ENCODE measurements at places on chromosomes 7 and 10.

GRCh38 chr10:111221682-111222480 lies 145.1 kb downstream of the ADRA2A start:
- DNase-seq, result no peak

GRCh38 chr7:84712374-84713121 lies 474.3 kb downstream of the SEMA3D start:
- DNase-seq, result no peak

DNA sequence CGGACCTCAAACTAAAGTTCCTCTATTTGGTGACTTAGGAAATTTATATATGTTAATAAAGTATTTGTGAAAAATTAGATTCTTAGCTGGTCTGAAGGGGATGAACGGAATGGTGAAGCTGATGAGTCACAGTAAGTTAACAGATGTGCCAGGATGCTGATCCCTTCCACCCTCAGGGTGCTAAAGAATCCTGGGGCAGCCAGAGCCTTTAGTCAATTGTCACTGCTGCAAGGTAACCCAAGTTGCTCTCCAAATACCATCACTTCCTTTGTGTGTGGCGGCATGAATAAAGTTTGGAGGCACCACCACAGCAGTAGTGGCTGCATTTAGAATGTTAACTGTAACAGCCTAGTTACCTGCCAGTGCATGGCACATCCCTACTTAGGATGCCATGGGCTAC lies 222.6 kb upstream of the PPP1R3A start:
- DNase-seq, result no peak

GRCh38 chr7:70346844-70347462 lies 748.7 kb downstream of the AUTS2 start:
- DNase-seq, result no peak

GRCh38 chr7:13990319-13990983 lies 985 bp upstream of the ETV1 start:
- peak; percentile 42 for DNase-seq

- DNase-seq, result no peak
These were observed 25.0 kb downstream of the NCOA4 start for GRCh38 chr10:46005383-46005782.

- DNase-seq, result no peak
These were observed 26.7 kb upstream of the LYZL2 start for GRCh38 chr10:30656233-30656632.

DNA sequence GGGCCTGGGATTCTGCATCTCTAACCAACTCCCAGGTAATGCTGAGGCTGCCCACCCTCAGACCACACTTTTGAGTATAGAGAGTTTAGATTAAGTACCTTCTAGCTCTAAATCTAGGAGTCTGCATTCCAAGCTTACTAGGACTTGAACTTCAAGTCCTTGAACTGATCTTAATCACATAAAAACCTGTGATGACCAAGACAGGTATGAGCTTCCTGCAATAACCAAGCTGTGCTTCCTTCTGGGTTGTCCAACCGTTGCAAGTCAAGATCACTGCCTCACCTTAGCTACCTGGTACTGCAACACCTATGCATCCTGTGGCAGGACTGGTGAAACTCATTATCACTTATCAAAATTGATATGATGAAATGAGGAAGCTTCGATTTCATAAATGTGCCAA lies 32.9 kb upstream of the RAPGEF5 start:
- no peak for DNase-seq

DNA sequence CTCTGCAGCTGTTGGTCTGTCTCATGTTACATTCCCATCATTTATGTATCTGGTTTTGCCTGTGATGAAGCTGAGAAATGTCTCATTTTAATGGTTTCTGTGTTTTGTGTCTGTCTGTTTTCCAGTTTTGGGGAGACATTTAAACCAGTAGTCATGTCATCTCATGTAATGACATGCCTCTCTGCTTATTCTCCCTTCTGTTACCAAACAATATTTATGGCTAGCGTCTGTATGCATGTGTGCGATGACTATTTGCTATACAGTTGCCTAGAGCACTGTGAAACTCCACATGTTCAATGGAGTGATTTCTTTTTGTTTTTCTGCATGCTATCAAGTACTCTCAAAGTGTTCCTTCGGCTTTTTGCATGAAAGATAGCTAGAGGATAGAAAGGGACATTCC lies 132.0 kb downstream of the ST7 start:
- no peak for DNase-seq

DNA sequence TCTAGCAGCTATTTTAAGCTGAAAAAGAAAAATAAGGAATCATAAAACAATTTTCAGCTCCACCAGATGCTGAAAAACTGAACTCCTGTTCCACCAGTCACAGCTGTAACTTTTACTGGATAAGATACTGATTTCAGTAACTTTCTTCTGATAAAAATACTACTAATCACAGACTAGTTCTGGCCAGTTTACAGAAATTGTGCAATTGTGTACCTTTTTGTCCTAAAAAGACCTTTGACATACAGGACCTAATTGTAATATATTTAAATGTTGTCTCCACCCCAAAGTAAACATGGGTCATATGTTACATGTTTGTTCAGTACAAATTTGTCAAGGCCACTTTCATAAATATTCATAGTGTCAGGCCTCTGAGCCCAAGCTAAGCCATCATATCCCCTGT lies 27.1 kb upstream of the PIP start:
- no peak for DNase-seq

- DNase-seq, result no peak
These were observed 67.9 kb downstream of the RNLS start for GRCh38 chr10:88515235-88515634.

GRCh38 chr10:88182601-88182930 lies 319.1 kb downstream of the PTEN start:
- DNase-seq, result no peak

GRCh38 chr10:58704671-58705141 lies 192.0 kb downstream of the BICC1 start:
- DNase-seq, result no peak

- peak; percentile 53 for DNase-seq
These were observed 37.3 kb upstream of the PRSS1 start for GRCh38 chr7:142711746-142712616.

GRCh38 chr10:17026686-17027485 lies 102.7 kb downstream of the CUBN start:
- peak; percentile 90 for DNase-seq

- DNase-seq, result peak; percentile 79
These were observed 4.2 kb downstream of the SMARCD3 start for GRCh38 chr7:151244196-151244840.

- no peak for DNase-seq
These were observed 90.7 kb downstream of the GNAI1 start for GRCh38 chr7:80225361-80225760.

DNA sequence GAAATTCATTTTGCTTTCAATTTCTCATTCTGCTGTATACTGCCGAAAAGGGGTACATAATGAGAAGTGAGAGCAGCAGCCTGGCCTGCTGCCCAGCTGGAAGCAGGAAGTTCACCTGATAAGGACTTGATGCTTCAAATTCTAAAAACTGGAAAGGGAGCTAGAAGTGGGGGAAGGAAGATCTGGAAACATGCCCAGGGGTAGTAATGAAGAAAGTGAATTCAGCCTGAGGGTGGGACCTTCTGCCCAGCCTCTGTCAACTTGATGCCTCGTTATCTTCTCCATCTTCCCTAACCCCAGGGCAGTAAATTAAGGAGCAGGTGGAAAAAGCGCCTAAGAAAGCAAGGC lies 69.4 kb downstream of the ARMH3 start:
- DNase-seq, result no peak

DNA sequence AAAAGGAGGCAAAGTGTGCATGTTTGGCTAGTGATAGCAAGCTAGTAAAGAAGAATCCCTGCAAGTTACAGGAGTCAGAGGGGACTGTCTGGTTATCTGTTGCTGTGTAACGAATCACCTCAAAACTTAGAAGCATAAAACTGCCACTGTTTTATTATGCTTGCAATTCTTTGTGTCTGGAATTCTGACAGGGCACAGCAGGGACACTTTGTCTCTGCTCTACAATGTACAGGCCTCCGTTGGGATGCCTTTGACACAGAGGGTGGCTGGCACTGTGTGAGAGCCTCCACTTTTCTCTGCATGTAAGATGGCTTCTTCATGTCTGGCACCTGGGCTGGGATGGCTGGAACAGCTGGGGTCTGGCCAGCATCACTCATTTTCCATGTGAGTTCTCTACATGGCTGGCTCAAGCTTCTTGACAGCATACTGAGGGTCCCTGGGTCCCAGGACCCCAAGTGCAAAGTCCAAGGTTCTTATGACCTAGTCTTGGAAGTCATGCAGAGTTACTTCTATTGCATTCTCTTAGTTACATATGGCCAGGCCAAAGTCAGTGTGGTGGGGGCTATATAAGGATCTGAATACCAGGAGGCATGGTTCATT lies 276.9 kb downstream of the RPS24 start:
- DNase-seq, result no peak

- DNase-seq, result peak; percentile 7
These were observed 124.8 kb downstream of the PPP1R17 start for GRCh38 chr7:31811650-31812461.

DNA sequence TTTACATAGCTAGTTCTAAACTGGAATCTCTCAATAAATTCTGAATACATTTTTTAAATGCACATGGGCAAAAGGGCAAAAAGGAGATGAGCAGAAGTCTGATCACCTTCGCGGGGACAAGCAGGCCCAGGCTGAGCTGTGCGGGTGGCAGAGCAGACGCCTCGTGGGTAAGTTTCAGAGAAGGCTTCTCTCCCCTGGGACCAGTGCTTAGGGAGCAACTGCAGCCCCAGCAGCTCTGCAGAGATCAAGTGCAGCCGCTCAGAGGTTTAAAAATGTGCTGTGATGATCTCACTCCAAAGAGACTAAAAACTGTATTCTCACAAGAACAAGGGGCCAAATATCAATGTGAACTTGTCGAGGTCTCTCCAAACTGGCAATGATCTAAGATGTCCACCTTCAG lies 264.3 kb upstream of the RNF32 start:
- no peak for DNase-seq

- no peak for DNase-seq
These were observed 47.0 kb downstream of the PTN start for GRCh38 chr7:137296576-137296975.

GRCh38 chr10:16809074-16809718 lies 8.0 kb downstream of the RSU1 start:
- peak; percentile 63 for DNase-seq

- no peak for DNase-seq
These were observed 125.7 kb downstream of the CD36 start for GRCh38 chr7:80764132-80764531.

DNA sequence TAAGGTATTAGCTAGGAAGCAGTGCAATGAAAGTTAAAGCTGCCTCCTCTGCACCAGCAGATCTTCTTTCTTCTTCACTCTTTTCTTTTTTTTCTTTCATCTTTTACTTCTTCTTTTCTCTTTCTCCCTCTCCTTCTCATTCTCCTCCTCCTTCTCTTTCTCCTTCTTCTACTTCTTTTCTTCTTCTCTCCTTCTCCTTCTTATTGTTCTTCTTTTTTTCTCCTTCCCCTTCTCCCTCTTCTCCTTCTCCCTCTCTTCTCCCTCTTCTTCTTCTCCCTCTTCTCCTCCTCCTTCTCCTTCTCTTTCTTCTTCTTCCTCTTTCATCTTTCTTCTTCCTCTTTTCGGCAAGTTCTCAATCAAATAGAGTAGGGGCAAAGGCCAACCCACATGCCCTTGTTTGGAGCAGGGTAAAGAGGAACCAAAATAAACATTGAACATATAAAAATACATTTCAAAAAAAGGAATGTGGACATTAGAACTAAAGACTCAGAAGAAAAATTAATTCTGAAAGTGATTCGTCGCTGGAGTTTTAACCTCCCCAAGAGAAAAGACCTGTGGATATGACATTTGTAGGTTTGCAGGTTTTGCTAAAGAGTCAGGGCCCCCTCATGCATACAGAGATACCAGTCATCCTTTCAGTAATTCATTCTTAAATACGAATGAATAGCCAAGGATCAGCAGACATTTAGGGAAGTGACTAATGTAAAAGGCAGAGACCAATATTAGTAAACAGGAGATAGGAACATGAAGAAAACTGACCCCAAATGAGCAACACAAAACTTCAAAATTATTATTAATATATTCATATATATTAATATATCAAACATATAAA lies 93.0 kb upstream of the RSU1 start:
- no peak for DNase-seq

GRCh38 chr7:105439174-105439893 lies 50.6 kb upstream of the SRPK2 start:
- DNase-seq, result no peak

DNA sequence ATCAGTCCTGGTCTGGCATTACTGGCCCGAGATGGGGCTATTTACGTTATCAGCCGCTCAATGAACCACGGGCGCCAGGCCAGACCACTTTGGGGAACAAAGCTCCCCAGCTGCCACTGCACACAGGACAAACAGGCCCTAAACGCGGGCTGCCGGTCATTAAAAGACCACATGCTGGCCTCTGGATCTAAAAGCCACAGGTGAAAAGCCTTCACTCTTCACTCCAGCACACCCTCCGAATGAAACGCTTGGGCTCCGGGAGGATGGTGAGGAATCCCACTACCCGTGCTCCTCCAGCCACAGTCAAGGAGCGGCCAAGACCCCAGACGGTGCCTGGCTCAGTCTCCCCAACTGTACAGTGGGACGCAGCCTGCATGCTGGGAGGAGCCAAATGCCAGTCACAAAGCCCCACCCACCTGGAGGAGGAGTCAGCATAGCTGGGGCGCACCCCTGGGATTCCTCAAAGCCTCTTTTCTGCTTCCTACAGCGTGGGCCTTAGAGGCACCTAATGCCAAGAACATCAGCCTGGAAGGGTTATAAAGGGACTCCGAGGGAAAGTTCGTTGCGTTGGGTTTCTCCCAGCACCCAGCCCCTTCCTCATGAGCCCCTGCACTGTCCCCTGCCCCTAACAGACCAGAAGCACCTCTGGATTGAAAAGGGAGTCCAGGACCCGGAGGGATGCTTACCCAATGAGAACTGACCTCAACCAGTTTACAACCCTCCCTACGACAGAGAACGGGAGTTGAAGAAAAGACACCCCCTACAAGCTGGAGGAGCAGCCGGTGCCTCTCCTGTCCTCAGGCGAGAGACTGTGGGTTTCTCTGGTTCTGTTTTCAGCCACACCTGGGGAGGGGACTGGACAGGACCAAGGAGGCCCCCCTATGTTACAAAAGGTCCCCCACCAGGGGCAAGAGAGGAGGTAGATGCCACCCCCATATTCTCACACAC lies 4.7 kb downstream of the PDGFA start:
- no peak for DNase-seq

- no peak for DNase-seq
These were observed 678.3 kb upstream of the C7orf33 start for GRCh38 chr7:147912291-147912690.

DNA sequence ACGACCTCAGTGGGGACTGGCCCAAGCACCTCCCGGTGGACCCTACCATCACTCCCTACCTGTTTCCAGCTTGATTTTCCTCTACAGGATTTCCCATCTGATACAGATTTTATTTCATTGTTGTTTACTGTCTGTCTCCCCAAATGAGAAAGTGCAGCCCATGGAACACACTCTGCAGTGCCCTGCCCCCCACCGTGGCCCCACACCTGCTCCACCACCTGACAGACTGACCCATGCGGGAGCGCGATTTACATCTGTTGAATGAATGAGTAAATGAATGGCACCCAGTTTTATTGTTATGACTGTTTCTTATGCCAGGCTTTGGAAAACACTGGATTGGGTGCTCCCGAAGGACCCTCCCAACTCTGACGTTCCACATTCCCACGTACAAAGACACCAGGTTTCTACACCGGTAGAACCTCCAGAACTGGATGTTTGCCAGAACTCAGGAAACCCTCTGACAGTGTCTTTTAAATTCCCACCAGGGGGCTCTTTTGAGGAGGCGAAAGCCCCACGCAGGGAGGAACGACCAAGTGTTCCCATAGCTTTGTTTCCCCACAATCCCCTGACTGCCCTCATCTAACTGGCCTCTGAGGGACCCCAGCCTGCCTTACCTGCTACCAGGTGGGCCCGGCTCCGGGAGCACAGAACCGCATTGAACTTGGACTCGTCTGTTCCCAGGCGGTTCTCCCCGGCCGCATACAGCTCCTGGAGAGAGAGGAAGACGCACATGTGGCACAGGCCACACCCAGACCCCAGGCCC lies 29.0 kb downstream of the PLAC9 start:
- peak; percentile 17 for DNase-seq

Data from CD4-positive, alpha-beta T cell treated with Interleukin-17A for 1 hour (primary cell).